ENCODE measurements at places on chromosomes 16 and 17.

GRCh38 chr17:58706351-58707140, 14.1 kb downstream of the RAD51C start:
- no peak for DNase-seq

DNA sequence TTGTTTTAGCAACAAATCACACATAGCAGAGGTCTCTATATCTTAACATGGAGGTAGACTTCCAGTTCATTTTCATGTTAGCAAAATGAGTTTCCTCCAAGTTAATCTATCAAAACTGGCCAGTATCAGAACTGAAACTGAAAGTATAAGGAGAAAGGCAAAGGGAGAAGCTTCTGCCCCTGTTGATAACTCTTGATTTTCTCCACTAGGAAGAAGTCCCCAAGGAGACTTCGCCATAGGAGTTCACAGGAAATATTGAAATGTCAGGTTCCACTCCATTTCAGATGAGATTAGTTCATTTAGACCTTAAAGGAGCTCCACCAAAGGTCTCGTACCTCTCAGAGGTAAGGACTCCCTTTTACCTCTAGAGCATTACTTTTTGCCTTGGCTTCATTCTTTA, 1.2 kb upstream of the OGFOD3 start:
- DNase-seq = no peak

DNA sequence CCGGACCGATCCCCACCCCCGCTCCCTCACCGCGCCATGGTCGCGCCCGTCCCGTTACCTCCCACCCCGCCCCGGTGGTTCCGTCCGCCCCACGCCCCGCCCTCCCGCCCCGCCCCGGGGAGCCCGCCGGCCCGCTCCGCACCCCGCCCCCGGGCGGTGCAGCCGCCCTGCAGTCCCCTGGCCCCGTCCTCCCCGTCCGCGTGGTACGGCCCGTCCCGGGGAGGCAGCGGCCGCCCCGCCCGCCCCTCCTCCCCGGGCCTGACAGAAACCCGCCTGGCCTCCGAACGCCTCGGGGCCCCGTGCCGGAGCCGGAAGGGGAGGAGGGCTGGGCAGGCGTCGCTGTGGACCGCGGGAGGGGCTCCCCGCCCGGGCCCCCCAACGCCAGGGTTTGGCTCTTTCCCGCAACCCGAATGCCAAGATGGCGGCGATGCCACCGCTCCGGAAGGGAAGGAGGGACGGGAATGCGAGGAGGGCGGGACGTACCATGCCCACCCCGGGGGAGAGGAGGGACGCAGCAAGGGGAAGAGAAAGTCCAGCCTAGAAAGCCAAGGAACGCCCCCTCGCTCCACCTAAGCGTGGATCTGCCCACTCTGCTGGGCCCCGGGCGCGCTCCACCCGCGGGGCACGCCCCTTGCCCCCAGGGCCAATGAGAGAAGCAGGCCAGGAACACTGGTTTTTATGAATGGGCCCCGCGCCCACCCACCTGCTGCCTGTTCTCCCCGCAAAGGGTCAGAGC, at the start of gene PIP4K2B:
Gene PIP4K2B, minus strand, starts transcription at position 56 of the 736 bp plus-strand sequence. CDS start 132 bp downstream, outside the sequence.
- DNase-seq = peak; percentile 84

DNA sequence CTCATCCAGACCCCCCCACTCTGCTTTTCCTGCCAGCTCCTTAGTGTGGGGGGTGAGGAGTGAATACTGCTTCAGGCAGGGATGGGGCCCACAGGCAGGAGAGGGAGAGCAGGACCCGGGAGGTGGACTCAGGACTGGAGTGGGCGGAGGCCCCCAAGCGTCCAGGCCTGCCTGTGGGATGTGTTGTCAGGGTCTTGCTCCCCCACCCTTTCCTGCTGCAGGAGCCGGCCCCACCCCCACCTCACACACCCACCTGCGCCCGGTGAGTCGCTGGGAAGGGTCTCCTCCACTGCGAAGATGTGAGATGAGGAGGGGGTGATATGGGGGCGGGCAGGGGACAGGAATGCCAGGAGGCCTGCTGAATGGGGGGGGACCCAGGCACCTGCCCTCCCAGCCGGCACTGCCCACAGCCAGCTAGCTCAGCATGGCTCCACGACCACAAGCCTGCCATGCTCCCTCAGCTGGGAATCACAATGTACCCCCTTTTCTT, 1.1 kb downstream of the FAM171A2 start:
- DNase-seq = no peak

GRCh38 chr17:49951362-49952082, 17.5 kb upstream of the DLX4 start:
- DNase-seq = no peak
